NCI-H1105 treated with DMSO at 0.1 percent for 48 hours (cell line): ENCODE measurements at places on chromosomes 5 and 9.

DNA sequence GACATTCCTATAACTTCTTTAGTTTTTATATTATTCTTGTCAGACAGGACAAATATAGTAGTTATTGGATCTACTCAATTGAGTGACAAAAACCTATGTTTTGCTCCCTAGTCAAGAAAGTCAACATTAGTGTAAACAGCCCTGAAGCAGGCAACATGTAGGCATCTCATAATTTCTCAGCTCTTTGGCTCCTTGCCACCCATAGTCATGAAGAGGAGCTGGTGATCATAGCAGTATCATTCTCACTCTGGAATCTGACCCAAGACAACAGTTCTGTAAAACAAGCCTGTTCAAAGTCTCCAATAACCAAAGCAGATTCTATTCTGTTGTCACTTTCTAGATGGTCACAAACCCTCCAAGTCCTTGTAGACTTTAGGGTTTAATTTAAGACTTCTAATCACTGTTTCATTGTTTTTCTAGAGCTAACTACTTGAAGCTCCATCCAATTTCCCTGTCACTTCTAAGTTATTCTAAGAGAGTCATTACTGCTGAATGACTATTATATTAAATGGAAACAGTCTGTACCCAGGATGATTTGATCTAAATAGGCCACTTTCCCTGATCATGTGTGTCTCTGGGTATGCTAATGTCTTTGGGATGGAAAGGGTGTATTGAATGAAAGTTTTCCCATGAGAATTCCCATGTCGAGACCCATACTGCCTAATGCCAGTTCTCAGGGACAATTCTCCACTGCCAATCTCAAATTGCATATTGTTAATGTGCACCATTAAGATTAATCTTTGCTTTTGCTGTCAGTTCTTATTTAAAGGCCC is 533.3 kb downstream of the ACTL7B start:
- peak; percentile 20 for DNase-seq

GRCh38 chr5:159440235-159440634 is 109.9 kb upstream of the IL12B start:
- no peak for DNase-seq

DNA sequence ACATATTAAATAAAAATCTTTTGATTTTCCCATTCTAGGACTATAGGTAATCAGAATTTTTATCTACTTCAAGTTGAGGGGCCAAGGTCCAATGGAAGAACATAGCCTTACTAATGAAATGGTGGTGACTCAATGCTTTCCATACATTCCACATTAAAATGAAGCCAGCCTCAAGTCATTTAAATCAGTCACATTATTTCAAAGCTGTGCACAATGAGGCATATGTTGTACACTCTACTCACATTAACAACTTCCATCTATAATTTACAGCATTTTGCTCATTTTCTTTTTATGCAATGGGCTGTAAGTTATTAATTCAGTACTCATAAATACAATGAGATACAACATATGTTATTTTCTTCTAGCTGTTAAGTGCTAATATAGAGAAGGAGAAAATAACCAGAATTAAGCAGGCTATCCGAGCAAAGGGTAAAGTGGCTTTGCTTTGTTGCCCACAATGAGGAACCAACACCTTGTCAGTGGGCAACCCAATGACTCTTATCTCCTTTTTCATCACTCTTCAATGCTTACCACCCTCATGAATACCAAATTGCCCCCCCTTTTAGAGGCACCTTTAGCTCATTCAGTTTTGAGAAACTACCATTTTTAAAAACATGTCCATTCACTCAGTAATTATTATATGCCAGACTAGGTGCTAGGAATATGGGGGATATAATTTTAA is 52.4 kb downstream of the TTLL11 start:
- DNase-seq = no peak

DNA sequence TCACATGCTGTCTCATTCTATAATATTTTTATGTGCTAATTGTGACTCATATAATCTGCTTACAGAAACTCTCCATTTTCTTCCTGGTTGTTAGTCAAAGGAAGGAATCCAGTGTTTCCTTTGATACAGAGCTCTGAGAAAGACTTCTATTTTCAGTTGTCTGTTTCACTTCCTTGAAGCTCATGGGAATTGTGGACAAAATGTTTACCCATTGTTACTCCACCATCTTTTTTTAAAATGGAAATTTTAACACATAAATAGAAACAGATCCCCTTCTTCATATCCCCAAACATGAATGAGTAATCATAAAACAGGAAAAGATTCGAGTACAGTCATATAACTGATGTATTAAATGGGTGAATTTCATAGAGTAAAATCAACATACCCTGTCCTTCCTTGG is 42.0 kb upstream of the KCNN2 start:
- DNase-seq = no peak

- peak; percentile 88 for DNase-seq
These were observed at the start of gene SAPCD2 for GRCh38 chr9:137070201-137070905. SAPCD2 (minus strand) TSS chr9:137070557; CDS start chr9:137070460, 97 bp downstream.

GRCh38 chr9:22175972-22176545 is 167.0 kb upstream of the CDKN2B start:
- no peak for DNase-seq

DNA sequence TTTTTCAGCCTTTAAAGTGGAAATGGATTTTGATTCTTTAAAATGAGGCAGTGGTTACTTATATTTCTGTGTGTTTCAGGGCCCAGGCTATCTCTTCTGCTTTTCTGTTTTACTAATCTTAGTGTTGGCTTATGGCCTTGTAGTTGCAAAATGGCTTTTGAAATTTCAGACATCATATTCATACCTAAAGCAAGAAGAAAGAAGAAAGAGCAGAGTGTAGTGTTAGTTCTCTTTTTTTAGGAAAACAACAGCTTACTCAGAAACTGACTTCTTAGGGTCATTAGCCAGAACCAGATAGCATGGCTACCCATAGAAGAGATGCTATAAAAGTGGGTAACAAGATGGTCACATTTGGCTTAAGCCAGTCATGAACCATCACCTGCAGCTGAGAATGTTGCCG is 20.9 kb downstream of the ZBED3 start:
- DNase-seq = no peak

DNA sequence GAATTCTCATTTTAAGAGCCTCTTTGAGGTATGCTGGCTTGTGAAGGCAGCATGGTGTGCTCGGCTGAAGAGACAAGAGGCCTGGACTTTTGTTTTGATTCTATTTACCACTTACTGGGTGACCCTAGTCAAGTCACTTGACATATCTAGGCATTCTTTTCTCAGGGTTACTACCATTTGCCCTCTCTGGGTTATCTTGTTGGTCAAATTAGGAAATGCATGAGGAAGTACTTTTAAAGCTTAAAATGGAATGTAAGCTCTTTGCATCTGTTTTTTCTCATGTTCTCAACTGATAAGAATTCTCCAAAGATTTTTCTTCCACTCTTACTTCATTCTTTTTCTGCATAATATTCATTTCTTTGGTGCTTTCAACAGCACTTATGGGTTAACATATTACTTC is 173.1 kb downstream of the PLK2 start:
- no peak for DNase-seq
